ENCODE measurements at places on chromosomes 3 and 15.

DNA sequence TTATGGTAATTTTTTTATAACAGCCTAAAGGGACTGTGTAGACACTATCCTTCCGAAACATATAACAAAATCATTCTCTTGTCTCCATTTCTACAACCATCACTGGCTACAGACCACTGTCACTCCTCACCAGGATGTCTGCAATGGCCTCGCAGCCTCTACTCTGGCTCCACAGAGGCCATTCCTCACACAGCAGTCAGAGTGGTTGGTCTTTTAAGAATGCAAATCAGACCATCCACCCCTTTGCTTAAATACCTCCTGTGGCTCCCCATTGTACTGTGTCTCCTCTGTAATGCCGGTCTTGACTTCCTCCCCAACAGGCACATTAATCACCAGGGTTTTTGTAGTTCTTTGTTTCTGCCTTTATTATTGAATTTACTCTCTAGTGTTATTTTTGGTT, 344.8 kb downstream of the ERC2 start:
- DNase-seq: no peak

DNA sequence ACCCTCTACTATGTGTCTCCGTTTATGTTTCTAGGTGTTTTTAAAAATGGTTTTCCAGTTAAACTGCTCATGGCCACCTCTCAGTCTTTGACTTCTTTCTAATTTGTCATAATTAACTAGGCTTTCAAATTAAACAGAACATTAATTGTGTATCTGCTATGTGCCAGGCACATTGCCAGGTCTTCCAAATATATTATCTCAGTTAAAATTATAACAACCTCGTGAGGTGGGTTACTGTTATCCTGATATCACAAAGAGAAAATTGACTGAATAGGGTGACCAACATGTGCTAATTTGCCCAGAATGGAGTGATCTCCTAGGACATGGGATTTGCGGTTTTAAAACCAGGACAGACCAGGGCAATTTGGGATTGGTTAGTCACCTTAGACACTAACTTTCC, 222.4 kb upstream of the TLE3 start:
- DNase-seq: no peak

- no peak for DNase-seq
Measured at GRCh38 chr3:127000119-127000518, 17.2 kb downstream of the PLXNA1 start.

DNA sequence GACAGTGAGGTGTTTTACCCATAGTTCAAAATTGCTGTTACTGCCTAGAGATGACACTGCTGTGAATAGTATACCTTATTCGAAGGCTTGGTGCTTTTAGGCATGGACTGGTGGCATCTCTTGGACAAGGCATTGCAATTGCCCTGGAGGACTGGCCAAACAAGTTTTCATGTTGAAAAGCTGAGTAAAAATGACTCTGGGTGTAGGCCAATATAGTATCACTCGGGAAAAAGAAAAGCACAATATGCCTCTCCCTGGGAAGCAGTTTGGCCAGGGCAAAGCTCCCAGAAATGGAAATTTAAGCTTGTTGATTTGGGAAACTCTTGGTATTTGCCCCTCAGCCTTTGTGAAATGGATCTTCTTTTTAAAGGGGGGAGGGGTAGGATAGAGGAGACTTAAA, 54.8 kb downstream of the ZNF609 start:
- DNase-seq: no peak

DNA sequence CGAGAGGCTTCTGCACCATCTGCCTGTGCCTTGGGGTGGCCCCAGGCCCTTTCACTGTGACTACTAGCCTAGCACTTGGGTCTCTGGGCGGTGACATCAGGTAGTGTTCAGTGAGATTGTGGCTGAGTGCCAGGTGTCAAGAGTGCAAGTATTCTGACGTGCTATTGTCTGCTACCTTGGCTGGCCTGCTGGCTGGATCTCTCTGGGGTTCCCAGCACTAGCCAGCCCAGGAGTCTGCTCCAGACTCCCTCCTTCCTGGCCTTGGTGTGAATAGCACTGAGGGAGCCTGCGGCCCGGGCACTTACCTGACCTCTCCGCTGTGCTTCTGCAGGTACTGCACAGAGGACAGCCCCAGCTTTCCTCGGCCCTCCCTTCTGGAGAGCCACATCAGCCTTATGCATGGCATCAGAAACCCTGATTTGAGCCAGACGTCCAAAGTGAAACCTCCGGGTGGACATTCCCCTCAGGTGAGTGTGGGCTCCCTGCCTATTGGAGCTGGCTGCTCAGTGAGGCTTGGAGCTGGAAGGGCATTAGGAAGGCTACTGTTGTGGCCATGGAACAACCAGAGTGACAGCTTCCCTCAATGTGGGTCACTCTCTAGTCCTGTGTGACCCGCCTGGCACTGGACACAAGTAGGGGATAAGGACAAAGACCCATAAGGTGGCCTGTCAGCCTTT, 17.5 kb upstream of the ALPK3 start:
- no peak for DNase-seq

DNA sequence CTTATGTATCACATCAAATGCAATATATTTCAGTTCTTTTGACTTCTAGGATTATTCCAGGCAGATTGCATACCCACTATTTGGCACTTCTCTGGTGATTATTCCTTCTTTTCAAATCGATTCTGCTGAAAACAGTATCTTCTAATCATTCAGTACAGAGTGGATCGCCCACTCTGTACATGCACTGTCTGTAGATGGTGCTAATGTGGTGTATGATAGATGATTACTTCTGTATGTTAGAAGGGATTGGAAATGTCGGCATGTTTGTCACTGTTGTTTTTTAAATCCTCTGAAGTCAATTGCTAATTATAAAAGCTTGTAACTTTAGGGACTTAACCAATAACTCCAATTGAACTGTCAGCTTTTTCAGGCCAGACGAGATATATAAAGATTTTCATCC, 642.5 kb downstream of the GRM7 start:
- DNase-seq: no peak

- DNase-seq: peak; percentile 72
Measured at GRCh38 chr3:37852097-37852496, 9.6 kb upstream of the CTDSPL start.

DNA sequence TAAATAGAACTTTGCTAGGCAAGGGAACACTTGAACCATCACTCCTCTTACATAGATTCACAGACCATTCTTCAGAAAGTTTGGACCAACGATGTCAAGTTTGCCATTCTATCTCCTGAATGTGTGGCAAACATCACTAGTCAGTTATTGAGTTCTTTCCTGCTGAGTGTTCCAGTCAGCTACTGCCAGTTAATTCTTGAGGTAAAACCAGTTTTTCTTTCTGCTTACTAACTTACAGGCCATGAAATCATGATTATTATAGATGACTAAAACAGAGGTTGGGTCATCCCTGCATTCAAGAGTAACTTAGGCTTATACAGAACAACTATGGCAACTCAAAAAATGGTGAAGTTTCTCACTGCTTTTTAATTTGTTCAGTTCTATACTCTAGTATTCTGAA, 88.2 kb downstream of the AP4E1 start:
- peak; percentile 56 for DNase-seq

DNA sequence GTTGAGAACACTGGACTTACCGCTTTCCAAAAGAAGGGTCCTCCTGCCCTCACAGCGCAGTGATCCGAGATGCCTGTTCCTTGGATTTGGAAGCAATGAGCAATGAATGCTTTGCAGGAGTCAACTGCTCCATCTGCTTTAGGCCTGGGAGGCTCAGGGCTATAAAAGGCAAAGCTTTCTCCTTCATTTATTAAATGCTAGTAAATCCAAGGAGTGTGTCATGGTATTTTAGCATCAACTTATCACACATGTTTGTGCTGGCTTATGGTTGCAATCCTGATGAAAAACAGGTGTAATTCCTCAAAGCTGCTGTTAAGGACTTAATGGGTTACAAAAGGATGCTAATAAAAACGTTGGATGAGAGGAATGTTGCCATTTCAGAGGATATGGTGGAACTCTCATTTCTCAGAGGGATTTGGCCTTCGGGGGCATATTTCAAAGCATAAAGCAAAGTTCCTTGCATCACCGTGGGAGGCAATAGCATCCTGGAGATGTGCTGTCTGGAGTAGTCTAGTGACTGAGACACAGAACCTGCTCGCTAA, 158.5 kb upstream of the TPM1 start:
- peak; percentile 90 for DNase-seq
